NCI-H2171 treated with DMSO at 0.1 percent for 48 hours (cell line): ENCODE measurements at places on chromosomes 1 and 21.

GRCh38 chr1:160519642-160520435 is 3.2 kb downstream of the SLAMF6 start:
- no peak for DNase-seq

DNA sequence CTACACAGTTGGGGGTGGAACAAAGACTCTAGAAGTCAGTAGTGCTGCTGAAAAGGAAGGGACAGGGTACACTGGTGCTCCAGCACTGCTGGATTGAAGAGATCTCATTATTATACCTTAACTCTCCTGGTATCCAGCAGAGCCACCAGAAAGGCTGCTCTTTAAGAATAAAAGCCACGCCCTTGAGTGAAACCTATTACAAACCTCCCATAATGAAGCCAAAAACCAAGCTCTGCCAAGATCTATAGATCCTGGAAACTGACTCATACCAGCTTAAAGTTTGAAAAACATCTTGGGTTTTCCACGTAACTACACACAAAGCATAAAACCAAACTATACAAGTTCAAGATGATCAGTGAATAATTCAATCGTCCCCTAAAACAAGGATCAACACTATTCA is 38.0 kb downstream of the ADSS2 start:
- no peak for DNase-seq

DNA sequence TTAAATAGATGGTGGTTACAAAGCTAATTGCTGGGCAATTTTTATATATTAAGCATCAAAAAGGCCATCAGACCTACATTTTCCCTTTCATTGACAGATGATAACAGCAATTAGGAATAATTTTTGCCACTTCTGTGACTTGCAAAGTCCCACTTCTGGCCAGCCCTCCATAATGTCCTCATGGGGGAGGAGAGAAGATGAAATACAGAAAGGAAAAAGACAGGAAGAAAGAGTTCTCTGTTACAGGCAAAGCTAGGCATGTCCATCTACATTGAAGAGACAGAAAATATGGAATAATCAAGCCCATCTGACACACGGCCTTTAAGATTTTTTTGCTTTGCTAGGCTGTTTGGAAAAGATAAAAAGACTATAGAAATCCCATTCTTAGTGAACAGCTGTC is 108.0 kb downstream of the ENAH start:
- DNase-seq = no peak

DNA sequence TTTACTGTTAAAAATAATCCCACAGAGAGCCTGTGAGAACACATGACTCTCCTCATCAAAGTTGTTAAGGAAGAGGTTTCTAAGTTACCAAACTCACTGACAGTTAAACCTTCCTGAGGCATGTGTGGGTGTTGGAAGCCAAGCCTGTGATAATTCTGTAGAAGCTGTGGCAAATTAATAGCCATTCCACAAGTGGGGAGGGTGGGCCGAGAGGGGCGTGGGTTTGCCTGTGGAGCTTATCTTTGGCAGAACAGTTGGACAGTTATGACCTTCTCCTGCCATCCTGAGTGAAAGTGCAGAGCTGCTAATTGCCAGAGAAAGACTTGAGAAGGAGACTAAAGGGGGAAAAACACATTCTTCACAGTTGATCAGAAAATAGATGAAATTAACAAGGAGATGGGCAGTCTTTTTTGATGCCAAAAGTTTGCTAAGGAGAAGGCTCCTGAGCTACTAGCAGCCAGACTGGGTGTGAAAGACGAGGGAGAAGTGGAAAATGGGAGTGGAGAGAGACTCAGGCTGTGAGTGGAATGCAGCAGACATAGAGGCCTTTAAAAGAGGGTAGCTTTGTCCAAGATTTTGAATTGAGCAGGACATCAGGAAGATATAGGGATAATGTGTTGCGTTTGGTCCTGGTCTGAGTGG is 1.6 kb upstream of the PLA2G2C start:
- DNase-seq = no peak
